Colonic mucosa (tissue), 4 donors: ENCODE measurements at places on chromosomes 2 and 18. TPM values are rescaled to one million over a fixed set of nuclear protein-coding genes. Genes with fewer than 3 reads are reported as not detected.

DNA sequence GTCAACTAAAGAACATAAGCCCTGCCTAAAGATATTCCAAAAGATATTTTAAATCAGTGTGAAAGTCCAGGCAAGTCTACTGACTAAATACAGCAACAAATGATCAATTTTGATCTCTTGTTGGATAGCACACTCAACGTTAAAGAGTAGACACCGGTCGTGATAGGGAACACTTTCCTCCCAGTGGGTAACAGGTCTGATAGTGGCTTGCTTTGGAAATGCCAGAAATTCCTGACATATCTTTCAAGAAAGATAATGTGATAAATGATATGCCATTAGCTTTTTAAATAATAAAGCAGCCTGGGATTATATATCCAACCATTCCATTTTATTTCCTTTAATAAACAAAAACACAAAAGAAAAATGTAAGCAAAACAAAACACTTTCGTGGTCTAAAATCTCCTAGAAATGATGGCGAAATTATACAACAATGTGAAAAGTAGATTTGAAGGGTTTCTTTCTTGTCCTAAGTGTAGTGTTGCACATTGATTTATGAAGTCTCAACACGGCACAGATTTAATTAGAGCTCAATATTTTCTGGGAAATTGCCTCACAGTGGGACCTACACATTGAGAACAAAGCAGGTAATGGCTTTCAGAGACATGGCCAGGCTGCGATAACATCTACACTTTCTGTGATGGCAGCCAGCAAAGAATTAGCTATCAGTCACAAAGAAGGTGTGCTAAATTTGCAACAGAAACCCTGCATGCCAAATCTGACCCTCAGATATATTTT lies 158.6 kb downstream of the PPP1R1C start:
- no peak for DNase-seq

GRCh38 chr2:189512879-189513278 lies 67.7 kb downstream of the SLC40A1 start:
- DNase-seq, result no peak

DNA sequence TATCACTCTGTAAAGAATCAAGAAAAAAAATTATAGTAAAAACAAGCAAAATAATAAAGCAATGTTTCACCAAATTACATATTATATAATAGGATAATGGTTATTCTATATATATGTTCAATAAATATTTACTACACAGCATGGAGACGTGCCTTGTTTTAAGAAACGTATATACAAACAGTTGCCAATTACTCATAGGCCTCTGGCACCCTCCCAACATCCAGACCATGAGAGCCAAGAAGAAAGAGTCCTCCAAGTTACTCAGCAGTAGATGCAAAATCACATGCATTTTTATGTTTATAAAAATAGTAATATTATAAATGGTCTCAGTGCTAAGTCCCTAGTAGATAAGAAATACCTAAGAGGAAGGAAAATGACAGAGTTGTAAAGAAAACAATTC lies 64.8 kb downstream of the REV1 start:
- DNase-seq, result no peak

DNA sequence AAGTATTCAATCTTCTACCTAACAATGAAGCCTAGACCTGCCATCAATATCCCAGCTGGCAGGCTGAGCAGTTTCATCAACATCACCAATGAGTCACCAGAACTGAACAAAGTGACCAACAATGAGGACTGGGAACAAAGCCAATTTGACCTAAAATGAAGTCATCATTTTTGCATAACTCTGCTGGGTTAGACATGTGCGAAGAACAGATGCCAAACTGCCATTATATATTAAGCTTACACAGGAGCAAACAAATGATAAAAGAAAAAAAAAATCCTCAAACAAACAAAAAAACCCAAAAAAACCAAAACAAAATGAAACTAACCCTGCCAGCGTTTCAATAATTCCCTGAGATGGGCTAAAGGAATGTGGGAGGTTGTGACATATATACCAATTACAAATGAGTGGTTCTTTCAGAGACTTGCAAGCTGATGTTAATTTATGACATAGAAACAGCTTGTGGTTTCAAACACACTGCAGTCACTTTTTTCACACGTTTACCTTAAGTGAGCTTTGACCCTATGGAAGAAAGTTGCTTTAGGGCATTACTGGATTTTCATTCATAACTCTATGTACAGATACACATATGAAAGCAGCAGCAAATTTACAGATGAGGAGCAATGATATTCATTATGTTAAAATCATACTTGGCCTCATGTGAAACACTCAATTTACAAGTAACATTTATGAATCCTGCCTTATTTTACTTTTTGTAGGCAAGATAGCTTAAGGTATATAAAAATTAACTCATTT lies 56.9 kb upstream of the CCDC141 start:
- DNase-seq, result peak; percentile 40

SLC30A3 gene
- not detected for total RNA-seq
